ENCODE measurements at places on chromosomes 7 and 10. TPM values are rescaled to one million over a fixed set of nuclear protein-coding genes. Genes with fewer than 3 reads are reported as not detected.

Gene CPVL
- polyA plus RNA-seq = 18.7 TPM

Gene CALML3
- not detected for polyA plus RNA-seq

Gene MACC1
- polyA plus RNA-seq = 1.3 TPM

GRCh38 chr7:143396625-143397556 lies 11.8 kb downstream of the EPHA1 start:
- peaks cover 21% of the 10 kb centered on the region for H3K36me3 ChIP-seq
- no peak overlapping the region for H3K27ac ChIP-seq
- DNase-seq = no peak
- H3K4me3 ChIP-seq = no peak overlapping the region
- H3K4me1 ChIP-seq = peaks cover under 1% of the 10 kb centered on the region

DNA sequence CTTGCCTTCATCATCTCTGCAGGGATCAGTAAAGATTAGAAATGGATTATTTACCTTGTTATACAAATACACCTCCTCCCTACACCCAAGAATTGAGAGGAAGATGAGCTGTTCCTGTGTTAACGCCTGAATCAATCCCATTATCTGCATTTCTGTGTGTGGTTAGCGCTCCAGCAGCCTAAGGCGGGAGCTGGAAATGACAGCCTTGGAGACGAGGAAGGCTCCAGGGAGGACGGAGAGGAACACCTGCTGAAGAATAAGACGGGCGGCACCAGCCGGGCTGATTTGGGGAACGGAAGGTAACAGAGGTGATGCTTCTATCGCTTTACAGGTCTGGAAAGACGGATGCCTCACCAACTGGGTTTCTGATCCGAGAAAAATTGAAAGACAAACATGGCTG lies 34.2 kb upstream of the DDC start:
- no peak overlapping the region for H3K27ac ChIP-seq
- no peak for DNase-seq
- H3K36me3 ChIP-seq = no peaks in the 10 kb centered on the region

GRCh38 chr10:88879534-88880281 lies at the start of gene STAMBPL1:
TSS of gene STAMBPL1 (plus strand) at chr10:88880245. CDS start at chr10:88901709, 21,464 bp downstream.
- H3K27me3 ChIP-seq = no peaks in the 10 kb centered on the region
- peak within 1 kb of the TSS; percentile 96 for H3K27ac ChIP-seq
- no peaks in the 10 kb centered on the region for H3K36me3 ChIP-seq
- DNase-seq = peak; percentile 94

DNA sequence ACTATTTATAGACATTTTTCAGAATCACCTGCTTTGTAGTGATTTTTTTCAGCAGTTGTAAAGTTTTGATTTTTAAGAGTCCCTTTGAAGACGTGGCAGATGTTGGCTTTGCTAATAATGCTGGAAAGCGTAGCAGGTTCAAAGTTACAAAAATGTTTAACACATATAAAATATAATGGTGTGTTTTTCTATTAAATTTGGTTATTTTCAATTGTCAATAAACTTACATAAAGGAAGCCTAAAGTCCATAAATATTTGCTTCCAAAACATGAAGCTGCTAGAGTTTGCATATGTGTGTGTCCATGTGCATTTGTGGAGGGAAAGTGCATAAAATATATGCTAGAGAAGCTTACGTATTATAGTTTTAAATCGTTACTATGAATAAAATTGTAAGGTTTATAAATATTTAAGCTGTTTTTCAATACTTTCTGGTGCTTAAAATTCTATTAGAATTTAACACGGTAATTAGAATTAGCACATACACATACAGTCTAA lies 3.7 kb downstream of the MEOX2 start:
- DNase-seq = no peak
- peaks cover 28% of the 10 kb centered on the region for H3K4me1 ChIP-seq
- peaks cover 41% of the 10 kb centered on the region for H3K27me3 ChIP-seq
- no peak overlapping the region for H3K4me3 ChIP-seq

DNA sequence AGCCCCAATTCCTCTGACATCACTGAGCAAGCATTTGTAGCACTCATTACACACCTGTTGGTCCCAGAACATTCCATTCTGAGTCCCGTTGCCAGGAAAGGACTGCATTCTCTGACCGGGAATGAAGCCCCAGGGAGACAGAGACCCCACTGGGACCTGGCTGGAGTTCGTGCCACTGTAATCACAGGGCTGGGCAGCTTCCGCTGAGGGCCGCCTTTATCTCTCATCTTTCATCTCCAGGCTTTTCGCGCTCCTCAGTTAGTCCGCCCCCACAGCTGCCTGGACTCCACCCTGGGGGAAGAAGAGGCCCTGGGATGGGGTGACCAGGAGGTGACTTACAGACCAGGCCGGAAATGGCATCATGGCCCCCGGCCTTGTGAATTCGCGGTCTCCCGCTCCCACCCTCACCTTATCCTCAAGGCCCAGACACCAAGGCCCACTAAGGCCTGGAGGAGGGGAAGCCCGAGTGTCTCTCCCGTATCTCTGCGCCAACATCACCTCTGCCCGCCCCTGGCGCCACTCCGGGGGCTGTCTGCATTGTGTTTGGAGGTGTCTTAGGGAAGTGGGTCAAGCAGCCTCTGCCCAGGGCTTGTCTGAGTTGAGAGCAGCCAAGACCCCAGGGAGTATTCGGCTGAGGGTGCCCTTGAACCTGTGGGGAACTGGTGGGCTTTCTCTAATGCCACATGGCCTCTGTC lies 75.4 kb downstream of the PROSER2 start:
- no peak overlapping the region for H3K27ac ChIP-seq
- no peak overlapping the region for H3K4me3 ChIP-seq
- no peaks in the 10 kb centered on the region for H3K36me3 ChIP-seq
- no peaks in the 10 kb centered on the region for H3K4me1 ChIP-seq

DNA sequence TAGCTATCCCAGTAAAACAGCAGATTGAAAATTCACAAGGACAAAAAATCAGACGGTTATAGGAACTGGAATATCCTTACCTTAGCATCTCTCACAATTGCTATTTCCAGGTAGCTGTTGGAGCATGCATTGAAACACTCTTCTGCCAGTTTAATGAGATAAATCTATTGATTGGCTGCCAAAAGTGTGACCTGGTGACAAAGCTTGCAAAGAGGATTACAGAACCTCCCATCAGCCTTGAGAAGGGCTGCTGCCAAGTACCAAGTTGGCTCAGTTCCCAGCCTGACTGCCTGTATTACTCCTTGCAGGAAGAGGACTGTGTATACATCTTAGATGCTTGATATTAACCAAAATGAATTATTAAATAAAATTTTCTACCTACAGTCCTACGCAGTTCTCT lies 5.1 kb downstream of the PRLHR start:
- no peaks in the 10 kb centered on the region for H3K4me1 ChIP-seq
- H3K27me3 ChIP-seq = peaks cover 71% of the 10 kb centered on the region
- no peaks in the 10 kb centered on the region for H3K36me3 ChIP-seq
- no peak for DNase-seq
- no peak overlapping the region for H3K27ac ChIP-seq

DNA sequence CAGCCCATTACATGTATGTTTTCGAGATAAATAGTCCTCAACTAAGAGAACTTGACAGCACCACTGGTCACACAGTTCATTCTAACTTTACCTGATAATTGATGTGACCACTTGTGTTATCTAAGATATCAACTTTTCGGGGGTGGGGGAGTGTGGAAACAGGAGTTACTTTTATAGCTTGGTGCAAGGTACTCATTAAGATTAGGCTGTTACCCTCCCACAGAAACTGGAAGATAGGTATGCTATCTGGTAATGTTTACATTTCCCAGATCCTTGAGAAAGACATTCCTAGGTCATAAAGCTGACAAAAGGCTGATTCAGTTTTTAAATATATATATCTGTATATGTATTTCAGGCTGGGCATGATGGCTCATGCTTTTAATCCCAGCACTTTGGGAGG lies 11.1 kb downstream of the ERVW-1 start:
- no peak overlapping the region for H3K4me3 ChIP-seq
- no peaks in the 10 kb centered on the region for H3K27me3 ChIP-seq
- H3K27ac ChIP-seq = no peak overlapping the region
- DNase-seq = no peak
- no peaks in the 10 kb centered on the region for H3K4me1 ChIP-seq

- no peak overlapping the region for H3K4me3 ChIP-seq
- no peak for DNase-seq
- H3K27ac ChIP-seq = no peak overlapping the region
- H3K4me1 ChIP-seq = no peaks in the 10 kb centered on the region
- H3K27me3 ChIP-seq = no peaks in the 10 kb centered on the region
Measured at GRCh38 chr7:18756378-18757050, 261.0 kb downstream of the HDAC9 start.

Gene FFAR4
- polyA plus RNA-seq = 0.06 TPM

Gene FRAT1
- polyA plus RNA-seq = 6.0 TPM

- DNase-seq = no peak
- H3K27me3 ChIP-seq = no peaks in the 10 kb centered on the region
- no peaks in the 10 kb centered on the region for H3K36me3 ChIP-seq
- H3K4me1 ChIP-seq = peaks cover 54% of the 10 kb centered on the region
Measured at GRCh38 chr7:139767561-139767982, 10.2 kb downstream of the HIPK2 start.

DNA sequence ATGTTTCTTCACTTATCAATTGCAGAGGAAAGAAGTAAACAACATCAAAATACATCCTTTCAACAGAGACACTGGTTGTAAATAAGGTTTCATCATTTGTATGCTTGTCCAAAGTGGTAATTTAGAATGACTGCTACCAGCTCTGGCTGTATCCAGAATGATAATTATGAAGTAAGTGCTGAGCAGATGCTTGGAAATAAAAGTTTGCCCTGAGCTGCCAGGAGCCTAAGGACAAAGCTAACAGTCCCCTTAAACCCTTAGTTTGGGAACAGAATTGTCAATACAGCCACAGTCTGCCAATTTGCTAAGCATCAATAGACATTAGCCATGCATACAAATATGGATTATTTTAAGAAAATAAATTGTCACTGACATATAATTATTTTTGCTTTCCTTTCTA lies 147.0 kb upstream of the SLC13A1 start:
- no peak overlapping the region for H3K27ac ChIP-seq
- H3K27me3 ChIP-seq = no peaks in the 10 kb centered on the region
- no peaks in the 10 kb centered on the region for H3K36me3 ChIP-seq
- no peak overlapping the region for H3K4me3 ChIP-seq

Gene TAS2R41
- not detected for polyA plus RNA-seq

GRCh38 chr7:18721429-18721828 lies 225.9 kb downstream of the HDAC9 start:
- no peaks in the 10 kb centered on the region for H3K27me3 ChIP-seq
- no peak for DNase-seq
- no peak overlapping the region for H3K27ac ChIP-seq
- no peaks in the 10 kb centered on the region for H3K4me1 ChIP-seq
- H3K4me3 ChIP-seq = no peak overlapping the region
- no peaks in the 10 kb centered on the region for H3K36me3 ChIP-seq

- DNase-seq = no peak
- H3K4me1 ChIP-seq = no peaks in the 10 kb centered on the region
- no peak overlapping the region for H3K27ac ChIP-seq
- H3K27me3 ChIP-seq = no peaks in the 10 kb centered on the region
- H3K36me3 ChIP-seq = no peaks in the 10 kb centered on the region
Measured at GRCh38 chr10:72031706-72032105, 56.6 kb downstream of the SPOCK2 start.

Gene CYP2C9
- polyA plus RNA-seq = not detected

Gene NPFFR1
- 0.06 TPM for polyA plus RNA-seq

DNA sequence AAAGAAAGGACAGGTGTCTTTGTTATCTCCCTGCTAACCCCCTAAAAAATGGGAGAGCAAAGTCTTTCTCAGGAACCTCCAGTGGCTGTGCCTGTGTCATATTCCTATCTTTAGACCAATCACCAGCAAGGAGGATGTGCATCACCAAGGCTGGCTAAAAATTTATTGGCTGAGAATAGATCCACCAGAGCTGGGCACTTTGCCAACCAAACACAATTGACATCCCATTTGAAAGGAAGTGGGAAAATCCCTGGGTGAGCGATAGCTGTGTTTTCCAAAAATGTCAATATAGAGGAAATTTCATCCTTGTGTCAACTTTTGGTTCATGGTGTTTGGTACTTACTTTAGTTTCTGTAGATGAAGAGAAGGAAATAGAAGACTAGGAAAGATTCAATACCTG lies 13.1 kb upstream of the GPR141 start:
- H3K4me3 ChIP-seq = no peak overlapping the region
- H3K36me3 ChIP-seq = no peaks in the 10 kb centered on the region
- H3K27ac ChIP-seq = no peak overlapping the region
- no peaks in the 10 kb centered on the region for H3K4me1 ChIP-seq

Gene POLD2
- polyA plus RNA-seq = 53.7 TPM

Gene EMX2
- polyA plus RNA-seq = not detected

Gene MLXIPL
- 0.20 TPM for polyA plus RNA-seq

All from spleen (tissue), 13 donors.